ENCODE measurements at places on chromosomes 7 and 10.

GRCh38 chr7:33486633-33487032, 357.3 kb downstream of the BBS9 start:
- DNase-seq: no peak

- DNase-seq: peak; percentile 55
Observed at GRCh38 chr10:31526681-31527080, 207.7 kb downstream of the ZEB1 start.

DNA sequence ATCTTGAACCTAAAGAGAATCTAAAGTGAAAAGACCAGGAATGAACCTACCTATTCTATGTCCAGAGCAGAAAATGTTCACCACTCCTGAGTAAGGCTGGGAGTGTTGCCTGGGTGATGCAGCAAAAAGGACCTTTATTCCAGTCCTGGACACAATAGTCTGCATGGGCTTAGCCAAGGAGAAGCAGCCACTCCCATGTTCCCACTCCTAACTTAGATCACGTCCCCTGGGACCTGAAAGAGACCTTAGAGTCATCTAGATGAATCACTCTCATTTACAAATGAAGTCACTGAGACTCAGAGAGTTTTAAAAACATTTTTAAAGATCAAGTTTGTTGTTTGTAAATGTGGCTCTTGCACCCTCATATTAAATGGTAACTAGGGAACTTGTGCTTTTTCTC, 763.4 kb downstream of the KCNMA1 start:
- peak; percentile 14 for DNase-seq

DNA sequence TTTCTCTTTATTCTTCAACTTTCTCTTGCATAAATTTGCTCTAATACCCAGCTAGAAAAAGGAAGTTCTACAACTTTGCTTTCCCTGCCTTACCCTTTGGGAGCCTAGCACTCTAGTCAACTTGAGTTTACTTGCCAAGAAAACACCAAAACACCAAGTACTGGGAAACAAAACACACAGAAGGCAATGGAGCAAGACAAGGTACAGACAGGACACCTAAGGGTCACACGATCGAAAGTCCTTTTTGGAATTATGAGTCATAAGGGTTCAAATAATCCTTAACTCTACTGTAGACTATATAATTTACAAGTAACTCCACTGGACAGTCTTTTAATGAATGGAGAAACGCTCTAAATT, 42.6 kb upstream of the ANAPC16 start:
- peak; percentile 22 for DNase-seq

GRCh38 chr7:157020514-157021070, 10.1 kb upstream of the MNX1 start:
- DNase-seq: no peak

DNA sequence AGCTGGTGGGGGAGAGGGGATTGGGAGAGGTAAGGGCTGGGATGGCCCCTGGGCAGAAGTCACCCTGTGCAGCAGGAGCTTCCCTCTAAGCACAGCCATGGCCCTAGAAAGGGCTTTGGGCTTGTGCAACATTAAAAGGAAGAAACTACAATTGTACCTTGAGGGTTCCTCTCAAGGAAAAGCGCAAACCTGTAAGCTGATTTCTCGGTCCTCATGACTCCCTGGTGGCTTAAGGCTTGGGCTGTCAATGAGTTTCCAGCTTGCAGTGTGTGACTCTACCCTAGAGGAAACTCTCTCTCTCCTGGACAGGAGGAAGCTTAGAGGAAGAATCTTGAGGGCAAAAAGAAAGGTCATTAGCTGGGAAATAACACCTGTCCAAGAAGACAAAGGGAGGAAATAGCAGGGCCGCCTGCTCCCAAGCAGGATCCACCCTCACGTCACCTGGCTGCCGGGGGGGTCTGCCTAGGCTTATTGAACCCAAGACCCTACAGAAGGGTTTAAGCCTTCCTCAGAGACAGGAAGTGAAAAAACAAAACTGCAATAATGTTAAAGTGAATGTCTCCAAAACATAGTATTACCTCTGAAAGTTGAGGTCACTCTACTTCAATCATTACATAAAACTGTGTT, 112.5 kb downstream of the WDR11 start:
- no peak for DNase-seq

GRCh38 chr10:61752111-61753011, 89.6 kb downstream of the CABCOCO1 start:
- peak; percentile 42 for DNase-seq

GRCh38 chr7:17558135-17558534, 259.7 kb downstream of the AHR start:
- no peak for DNase-seq

DNA sequence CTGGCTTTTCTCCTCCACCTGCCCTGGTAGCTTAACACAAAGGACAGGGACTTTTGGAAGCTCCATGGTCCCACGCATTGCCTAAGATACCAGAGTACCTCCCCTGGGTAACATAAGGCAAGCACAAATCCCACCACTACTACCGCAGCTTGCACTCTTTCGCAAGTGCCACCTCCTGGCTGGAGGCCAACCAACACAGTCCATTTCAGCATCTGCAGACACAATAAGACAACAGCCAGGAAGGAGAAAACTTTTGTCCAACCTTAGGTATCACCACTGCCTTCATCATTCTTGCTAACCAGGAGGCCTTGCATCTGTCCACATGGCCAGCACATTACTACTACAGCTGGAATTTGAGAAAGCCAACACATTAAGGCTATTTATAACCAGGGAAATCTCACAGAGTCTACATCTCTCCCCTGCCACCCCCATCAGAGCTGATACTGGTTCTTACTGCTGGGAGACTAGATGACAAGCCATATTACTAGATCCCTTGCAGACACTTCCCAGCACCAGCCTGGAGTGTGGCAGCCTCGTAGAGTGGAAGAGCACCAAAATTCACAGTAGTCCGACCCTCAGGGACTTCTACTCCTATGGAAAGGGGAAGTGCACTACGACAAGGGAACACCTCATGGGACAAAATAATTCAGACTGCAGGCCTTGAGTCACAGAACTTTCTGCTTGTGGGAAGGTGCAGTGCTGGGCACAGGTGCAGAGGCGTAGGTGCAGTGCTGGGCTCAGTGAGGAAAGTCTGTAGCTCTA, 39.8 kb upstream of the CDK13 start:
- DNase-seq: peak; percentile 3

DNA sequence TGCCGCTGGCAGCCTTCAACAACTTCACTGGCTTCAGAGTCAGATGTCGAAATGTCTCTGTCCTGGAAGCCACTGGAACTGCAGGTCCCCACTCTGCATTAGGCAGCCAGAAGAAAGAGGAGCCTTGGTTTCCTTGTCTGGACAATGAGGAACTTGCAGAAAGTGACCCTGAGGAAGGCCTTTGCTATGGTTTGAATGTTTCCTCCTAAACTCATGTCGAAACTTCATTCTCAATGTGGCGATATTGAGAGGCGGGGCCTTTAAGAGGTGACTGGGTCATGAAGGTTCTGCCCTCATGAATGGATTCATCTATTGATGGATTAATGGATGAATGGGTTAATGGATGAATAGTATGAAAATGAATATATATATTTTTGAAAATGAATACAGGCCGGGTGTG, 61.6 kb upstream of the GPR26 start:
- peak; percentile 38 for DNase-seq

DNA sequence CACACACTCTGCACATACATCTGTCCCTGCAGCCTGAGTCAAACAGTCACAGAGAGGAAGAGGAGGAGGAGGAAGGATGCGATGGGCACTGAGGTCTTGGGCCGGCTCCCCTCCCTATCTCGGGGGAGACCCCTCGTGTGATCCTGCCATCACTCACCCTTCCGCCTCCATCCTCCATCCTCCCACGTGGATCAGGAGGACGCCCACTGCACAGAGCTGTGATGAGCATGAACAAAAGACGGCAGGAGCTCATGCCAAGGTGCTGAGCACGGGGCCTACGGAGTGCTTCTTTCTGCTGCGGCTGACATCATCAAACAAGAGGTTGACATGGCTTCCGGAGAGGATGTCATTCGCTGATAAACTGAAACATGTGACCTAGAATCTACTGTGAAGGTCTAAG, 68.0 kb downstream of the DIP2C start:
- no peak for DNase-seq

DNA sequence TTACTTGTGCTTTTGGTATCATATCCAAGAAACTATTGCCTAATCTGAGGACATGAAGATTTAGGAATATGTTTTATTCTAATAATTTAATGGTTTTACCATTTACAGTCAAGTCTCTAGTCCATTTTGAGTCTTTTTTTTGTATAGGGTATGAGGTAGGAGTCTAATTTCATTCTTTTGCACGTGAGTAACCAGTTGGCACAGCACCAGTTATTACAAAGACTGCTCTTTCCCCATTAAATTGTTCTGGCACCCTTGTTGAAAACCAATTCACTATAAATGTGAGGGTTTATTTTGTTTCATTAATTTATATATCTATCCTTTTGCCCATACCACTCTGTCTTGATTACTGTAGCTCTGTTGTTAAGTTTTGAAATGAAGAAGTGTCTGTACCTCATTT, 381.6 kb downstream of the SUGCT start:
- DNase-seq: no peak

DNA sequence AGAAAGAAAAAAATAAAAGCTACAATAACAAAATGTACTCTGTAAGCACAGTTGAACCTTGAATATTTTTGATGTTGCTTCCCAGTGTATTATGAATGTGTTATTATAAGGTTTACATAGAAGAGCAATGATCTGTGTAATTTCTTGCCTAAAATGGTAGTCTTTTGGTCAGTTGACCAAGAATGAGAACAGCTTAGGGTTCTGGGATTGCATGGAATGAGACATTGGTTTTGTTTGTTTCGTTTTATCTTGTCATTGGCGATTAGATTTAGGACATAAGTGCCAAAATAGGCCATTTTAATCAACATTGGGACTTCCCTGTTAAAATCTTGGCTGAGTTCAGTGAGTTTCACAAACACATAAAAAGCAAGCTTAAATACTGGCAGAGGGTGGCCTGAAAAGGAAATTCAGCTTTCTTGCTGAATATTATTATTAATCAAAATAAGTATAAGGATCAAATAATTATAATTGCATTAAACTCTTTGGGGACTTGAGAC, 49.1 kb upstream of the GLCCI1 start:
- DNase-seq: no peak

- DNase-seq: no peak
Observed at GRCh38 chr10:100468978-100469377, 6.2 kb downstream of the WNT8B start.

DNA sequence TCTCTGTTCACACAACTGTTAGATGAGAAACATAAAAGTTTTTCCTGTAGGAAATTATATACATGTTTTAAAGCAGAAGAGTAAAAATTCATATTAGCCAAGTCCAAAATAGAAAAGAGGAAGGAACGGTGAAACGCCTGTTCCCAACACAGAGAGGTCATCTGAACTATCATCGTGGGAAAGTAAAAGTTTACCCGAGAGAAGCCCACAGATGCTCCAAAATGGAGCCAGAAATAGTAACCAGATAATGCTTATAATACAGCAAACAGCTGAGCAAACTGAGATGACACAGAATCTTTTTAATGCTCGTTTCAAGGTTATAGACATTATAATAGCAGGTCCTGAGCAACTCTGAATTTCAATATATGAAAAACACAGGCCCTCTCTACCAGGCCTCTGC, 24.5 kb downstream of the FRMD4A start:
- peak; percentile 8 for DNase-seq

All from inflammatory macrophage treated with lipopolysaccharide for 4 hours (primary cell).